Coronary artery (tissue), 2 donors: ENCODE measurements at places on chromosomes 12 and 14.

- no peak for DNase-seq
These were observed 38.2 kb upstream of the GNPNAT1 start for GRCh38 chr14:52829527-52830185.

DNA sequence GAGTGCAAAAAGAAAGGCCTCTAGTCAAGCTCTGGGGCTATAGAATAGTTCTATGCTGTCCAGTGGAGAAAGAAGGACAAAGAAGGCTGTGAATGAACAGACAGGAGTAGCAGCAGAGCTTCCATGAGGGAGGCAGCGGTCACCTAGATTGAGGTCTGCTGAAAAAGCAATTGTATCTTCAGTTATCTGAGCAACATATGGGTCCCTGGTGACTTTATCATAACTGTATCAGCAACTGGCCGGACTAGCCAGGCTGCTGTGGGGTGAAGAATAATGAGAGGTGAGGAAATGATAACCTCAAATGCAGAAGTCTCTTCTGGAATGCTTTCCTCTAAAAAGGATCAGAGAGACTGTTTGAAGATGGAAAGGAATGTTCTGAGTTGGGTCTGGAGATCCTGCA is 971.3 kb upstream of the TMEM132C start:
- DNase-seq: no peak

- no peak for DNase-seq
These were observed 24.8 kb upstream of the AKAP5 start for GRCh38 chr14:64440494-64440893.

DNA sequence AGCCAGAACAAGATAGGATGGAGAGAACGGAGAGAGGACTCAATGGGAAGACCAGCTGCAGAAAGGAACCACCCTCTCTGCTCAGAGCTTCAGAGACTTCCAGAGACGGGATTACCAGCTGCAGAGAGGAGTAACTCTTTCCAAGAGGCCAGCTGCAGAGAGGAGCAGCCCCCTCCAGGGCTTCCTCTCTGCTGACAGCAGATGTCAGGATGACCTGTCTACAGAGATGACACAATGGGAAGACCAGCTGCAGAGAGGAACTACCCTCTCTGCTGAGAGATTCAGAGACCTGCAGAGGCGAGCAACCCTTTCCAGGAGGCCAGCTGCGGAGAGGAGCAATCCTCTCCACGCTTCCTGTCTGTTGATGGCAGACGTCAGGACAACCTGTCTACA is 61.8 kb downstream of the KLRG1 start:
- DNase-seq: no peak

DNA sequence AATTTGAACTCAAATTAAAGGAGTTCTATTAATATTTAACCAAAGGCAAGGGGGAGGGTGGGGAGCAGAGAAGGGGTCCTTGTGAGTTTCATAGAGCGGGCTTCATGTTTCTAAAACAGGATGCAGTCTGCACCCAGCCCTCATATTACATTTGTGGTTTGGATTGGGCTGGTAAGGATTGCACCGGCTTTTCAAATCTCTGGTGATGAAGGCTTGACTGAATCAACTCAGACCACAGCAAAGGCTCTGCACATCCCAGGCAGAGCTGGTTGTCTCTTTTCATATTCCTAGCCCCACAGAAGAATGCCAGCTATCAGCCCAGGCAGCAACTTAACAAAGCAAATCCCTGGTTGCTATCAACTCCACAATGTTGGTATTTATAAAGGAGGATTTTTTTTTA is 1221.4 kb downstream of the VRK1 start:
- DNase-seq: no peak

DNA sequence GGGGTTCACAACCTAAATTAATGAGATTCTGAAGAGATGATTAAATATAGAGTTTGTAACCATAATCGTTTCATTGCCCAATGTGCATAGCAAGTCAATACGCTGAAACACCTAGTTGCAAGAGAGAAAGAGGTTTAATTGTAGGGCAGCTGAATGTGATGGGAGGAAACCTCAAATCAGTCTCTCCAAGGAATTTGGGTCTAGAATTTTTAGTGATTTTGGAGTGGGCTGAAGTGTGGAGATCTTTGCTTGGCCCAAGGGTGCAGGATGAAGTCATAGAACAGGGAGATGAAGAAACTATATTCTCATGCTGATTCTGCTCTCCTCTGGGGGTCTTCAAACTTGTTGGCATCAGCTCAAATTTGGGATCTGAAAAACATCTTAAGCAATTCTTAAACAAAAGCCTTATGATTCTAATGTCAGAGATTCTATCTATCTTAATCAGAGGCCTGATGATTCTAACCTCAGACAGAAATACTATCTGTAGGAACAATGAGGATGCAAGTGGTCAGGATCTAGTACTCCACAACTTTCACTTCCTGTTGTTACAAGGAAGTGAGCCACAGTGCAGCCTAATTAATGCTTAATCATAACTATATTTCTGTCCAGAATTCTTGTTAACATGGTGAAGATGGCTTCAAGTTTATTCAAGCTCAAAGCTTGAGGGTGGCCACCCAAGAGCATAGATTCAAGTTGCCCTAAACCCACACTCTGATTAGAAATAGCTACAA is 80.2 kb upstream of the FUT8 start:
- DNase-seq: no peak

DNA sequence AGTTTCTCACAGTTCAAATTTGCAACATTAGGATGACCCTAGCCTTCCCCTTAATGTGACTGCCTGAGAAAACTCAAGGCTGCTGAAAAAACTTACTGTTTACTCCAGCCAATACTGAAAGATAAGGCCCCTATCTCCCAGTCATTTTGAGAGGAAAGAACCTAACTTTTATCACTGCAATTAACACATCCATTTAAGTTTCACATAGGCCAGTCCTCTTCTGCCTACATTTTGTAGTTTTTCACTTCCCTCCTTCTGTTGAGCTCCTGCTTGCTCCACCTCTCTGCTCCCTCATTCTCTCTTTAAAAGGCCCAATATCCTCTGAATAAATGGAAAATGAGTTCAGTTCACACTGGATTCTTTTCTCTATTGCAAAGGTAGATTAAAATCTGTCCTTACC is 1996.2 kb upstream of the FLRT2 start:
- DNase-seq: no peak

- DNase-seq: no peak
These were observed 6.7 kb downstream of the BTBD6 start for GRCh38 chr14:105255021-105255507.

DNA sequence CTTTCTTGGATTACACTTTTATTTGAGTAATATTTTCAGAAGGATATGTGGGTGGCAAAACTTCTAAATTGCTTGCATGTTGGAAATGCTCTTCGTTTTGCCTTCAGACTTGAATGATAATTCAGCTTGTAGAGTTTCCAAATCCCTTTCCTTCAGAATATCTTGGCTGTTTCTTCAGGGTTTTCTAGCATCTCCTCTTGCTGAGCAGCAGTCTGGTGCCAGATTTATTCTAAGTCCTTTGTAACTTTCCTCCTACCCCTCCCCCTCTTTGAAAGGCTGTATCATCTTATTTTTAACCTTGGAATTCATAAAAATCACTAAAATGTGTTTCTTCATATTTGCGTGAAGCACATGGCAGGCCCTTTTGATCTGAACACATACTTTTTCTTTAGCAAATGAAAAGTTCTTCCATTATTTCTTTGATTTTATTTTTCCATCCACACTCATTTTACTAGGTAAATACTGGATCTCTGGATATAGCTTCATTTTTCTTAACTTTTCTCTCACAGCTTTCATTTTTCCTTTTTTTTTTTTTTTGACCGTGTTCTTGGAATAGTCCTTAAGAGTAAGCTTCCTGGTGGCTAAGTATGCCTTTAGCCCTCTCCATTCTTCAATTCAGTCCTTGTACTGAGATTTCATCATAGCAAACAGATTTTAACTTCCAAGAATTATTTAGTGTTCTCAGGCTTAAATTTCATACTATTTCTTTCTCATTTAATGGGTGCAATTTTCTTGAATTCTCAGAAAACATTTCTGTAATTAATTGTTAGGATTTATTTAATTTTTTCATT is 102.0 kb downstream of the SLC38A4 start:
- DNase-seq: no peak

GRCh38 chr12:49615725-49616124 is 7.6 kb upstream of the PRPF40B start:
- DNase-seq: no peak

DNA sequence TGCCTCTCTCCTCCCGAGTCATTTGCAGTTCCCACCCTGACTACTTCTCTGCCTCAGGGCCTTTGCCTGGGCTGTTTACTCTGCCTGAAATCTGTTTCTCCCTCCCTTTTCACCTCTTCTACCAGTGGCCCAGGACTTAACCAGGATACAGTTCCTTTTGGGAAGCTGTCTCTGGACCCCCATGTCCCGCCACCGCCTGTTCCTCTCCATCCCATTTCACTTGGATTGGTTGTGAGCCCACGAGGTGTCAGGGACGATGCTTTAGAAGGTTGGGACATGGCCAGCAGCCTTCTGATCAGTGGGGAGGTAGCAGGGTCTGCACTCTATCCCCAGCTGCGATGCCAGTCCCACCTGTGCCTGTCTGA is 51.8 kb downstream of the FAM222A start:
- DNase-seq: peak; percentile 45

GRCh38 chr14:52918486-52918885 is 32.4 kb downstream of the FERMT2 start:
- no peak for DNase-seq

DNA sequence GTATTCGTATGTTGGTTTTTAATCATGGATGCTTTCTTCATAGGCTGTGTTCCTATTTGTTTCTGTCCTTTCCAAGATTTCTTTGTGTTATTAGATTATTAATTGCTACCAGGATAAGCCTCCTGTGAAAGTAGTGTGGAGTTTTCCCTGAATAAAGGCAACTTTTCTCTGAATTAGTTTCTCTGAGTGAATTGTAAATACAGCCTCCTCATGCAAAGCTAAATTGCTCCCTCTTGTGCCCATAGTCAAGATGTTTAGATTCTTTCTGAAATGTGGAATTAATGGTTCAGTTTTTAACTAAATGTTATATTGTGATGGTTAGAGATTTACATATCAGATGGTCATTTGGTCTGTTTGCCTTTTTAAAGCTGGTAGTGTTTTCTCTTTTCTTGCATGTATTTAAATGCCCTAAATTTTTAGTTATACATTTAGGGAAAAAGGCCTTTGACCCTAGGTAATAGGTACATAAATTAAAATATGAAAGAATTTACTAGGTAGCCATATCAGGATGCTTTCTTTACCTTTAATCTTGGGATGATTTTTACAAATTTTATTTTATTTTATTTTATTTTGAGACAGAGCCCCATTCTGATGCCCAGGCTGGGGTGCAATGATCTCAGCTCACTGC is 8.9 kb downstream of the APAF1 start:
- no peak for DNase-seq

GRCh38 chr12:104411826-104412641 is 44.7 kb upstream of the CHST11 start:
- no peak for DNase-seq

DNA sequence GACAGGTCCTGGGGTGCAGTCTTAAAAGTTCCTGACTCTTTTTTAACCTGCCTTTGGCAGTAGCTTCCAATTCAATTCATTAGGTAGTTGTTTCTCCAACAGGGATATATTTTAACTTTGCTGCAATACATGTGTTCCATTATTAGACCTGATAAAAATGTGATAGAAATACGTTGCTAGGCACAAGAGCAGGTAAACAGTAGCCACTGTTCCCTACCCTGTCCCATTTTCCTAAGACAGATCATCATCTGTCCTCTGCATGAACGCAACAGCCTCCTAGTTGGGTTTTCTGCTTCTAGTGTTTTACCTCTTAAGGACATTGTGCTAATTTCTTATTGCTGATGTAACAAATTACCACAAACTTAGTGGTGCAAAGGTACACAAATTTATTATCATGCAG is 156.8 kb downstream of the SNAPC1 start:
- no peak for DNase-seq

DNA sequence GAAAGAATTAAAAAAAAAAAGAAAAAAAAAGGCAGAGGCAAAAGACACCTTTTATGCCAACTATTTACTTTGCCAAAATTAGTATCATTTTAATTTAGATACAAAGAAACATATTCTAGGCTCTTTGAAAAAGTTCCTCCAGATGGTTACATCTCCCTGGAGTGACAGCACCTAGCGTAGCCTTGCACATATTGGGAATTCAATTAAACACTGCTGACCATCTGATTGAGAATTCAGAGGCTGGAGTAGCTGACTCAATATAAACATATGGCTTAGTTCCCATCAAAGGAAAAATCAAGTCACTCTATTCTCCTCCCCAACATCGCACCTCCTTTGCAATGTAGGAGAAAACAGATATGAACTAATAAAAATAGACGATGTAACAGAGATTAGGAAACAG is 36.4 kb downstream of the ANKS1B start:
- DNase-seq: no peak

DNA sequence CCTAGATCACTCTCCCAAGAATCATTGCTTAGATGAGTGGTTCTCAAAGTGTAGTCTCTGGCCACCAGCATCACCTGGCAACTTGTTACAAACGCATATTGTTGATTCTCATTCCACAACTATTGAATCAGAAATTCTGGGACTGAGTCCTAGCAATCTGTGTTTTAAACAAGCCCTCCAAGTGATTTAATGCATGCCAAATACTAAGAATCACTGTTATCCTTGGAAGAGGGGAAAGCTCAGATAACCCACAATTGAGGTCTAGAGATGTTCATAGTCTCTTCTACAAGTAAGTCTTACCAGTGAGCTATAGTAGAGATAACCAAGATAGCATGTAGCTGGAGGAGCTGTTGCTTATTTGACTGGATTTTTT is 666.6 kb downstream of the DIO2 start:
- no peak for DNase-seq

- DNase-seq: no peak
These were observed 36.9 kb downstream of the BCL2L14 start for GRCh38 chr12:12107678-12108077.

GRCh38 chr12:1384910-1385309 is 209.5 kb downstream of the FBXL14 start:
- DNase-seq: no peak

DNA sequence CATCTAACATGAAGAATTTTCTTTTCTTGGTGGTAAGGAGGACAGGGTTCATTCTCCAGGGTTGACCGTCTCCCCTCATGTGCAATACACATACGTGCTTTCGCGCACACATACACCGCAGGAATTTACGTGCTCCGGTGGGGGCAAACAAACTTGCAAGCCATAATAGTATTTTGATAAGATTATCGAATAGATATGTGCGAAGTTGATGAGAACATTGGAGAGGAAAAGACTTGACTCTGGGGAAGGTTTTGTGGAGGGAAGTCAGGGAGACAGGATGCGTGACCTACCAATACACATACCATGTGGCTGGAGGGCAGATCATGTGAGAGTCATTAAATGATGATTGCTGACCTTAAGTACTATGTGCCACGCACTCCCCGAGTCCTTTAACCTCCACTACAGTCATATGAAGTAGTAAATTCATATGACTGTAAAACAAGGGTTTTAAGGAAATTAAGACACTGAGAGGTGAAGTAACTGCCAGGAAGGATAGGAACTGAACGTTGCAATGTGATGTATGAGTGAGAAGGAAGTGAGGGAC is 921 bp downstream of the RAD51B start:
- no peak for DNase-seq

- DNase-seq: no peak
These were observed 65.4 kb upstream of the DDX11 start for GRCh38 chr12:31008241-31008761.

- no peak for DNase-seq
These were observed 32.0 kb downstream of the CDK17 start for GRCh38 chr12:96368233-96368632.

GRCh38 chr12:54145844-54146243 is 42.9 kb downstream of the SMUG1 start:
- DNase-seq: no peak

- DNase-seq: no peak
These were observed 17.4 kb downstream of the FOXN4 start for GRCh38 chr12:109291521-109292341.

- DNase-seq: no peak
These were observed 361.2 kb upstream of the PDE3A start for GRCh38 chr12:20006871-20007730.

GRCh38 chr12:14185427-14186192 is 179.9 kb upstream of the ATF7IP start:
- DNase-seq: no peak
